Tongue (tissue), 3 donors: ENCODE measurements at places on chromosomes 13 and 19. TPM values are rescaled to one million over a fixed set of nuclear protein-coding genes. Genes with fewer than 3 reads are reported as not detected.

DNA sequence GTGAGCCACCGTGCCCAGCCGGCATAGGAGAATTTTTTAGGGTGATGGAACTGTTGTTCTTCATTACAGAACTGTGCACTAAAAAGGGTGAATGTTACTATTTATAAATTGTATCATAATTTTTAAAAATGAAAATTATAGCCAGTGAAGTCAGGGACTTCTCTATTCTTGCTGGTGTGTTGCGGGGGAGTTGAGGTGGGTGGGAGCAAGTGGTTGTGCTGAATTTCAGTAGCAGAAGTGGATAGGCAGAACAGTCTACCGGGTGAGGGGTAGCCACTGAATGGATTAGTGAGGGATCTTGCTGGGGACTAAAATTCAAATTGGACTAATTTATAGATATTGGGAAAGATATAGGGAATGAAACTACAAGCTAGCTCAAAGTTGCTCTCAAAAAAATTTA, 74.0 kb downstream of the CAB39L start:
- DNase-seq, result no peak

DNA sequence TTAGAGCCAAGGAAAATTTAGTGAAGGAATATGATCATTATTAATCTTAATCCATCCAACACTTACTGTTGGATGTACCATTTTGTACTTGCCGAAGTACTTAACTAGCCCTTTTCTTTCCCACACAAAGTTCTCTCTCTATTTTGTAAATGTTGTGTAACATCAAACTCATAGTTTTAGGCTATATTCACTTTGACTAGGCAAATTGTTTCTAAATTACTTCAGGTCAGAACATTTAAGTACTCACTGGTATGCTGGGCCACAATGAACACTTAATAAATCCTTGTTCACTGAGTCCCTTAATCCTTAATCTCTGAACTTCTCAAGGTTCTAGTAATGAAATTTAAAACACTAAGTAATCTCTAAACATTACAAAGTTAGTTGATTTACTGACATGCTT, 49.3 kb upstream of the EEF1AKMT1 start:
- DNase-seq, result no peak

DNA sequence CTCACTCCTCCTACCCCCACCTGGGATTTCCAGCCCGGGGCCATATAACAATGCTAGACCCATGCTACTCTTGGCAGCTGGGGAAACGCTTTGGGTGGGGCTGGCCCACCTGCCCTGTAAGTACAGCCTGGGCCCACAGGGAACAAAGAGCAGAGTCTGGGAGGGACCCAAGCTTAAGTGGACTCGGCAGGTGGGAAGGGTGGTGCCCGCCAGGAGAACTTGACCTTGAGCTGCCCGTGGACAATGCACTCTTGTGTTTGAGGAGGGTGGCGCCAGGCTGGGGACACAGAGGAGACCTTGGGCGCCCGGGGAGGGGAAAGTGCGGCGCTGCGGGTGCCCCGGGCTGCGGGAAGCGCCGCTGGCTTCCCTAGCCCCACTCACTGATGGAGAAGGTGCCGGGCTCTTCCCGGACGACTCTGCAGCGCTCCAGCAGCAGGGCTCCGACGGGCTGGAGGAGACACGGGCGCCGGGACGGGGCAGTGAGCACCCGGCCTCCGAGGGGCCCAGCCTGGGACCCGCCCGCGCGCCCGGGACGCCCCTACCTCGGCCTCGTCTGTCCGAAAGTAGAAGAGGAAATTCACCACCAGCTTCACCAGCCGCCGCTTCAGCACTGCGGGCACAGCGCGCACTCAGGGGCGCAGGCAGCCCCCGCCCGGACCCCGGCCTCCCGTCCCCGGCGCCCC, 607 bp downstream of the PLEKHJ1 start:
- DNase-seq, result no peak

DNA sequence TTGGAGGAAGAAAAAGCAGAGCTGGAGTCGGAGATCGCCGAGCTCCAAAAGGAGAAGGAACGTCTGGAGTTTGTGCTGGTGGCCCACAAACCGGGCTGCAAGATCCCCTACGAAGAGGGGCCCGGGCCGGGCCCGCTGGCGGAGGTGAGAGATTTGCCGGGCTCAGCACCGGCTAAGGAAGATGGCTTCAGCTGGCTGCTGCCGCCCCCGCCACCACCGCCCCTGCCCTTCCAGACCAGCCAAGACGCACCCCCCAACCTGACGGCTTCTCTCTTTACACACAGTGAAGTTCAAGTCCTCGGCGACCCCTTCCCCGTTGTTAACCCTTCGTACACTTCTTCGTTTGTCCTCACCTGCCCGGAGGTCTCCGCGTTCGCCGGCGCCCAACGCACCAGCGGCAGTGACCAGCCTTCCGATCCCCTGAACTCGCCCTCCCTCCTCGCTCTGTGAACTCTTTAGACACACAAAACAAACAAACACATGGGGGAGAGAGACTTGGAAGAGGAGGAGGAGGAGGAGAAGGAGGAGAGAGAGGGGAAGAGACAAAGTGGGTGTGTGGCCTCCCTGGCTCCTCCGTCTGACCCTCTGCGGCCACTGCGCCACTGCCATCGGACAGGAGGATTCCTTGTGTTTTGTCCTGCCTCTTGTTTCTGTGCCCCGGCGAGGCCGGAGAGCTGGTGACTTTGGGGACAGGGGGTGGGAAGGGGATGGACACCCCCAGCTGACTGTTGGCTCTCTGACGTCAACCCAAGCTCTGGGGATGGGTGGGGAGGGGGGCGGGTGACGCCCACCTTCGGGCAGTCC, 5.0 kb downstream of the FOSB start:
- DNase-seq, result no peak

GRCh38 chr19:55831846-55832245, at the start of gene NLRP11:
Gene NLRP11, minus strand, starts transcription at chr19:55831999. Its CDS starts 13,825 bp downstream, at chr19:55818174.
- DNase-seq, result no peak

GRCh38 chr13:44967704-44968433, 21.4 kb downstream of the NUFIP1 start:
- DNase-seq, result peak; percentile 22

DNA sequence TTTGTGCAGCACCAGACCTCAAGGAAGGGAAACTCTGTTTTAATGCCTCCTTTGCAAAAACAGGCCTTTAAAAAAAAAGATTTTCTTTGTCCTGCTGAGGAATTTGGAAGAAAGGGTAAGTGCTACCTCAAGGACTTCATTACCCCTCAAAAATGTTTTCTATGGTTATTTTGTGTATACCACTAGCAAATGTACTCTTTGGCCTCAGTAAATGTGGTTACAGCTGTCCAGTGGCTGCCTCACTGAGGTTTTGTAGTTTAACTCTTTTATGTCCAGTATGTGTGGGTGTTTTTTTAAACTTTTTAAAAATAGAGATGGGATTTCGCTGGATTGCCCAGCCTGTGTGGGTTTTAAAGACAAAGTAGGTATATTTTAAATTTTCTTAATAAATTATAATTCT, 42.2 kb upstream of the TSC22D1 start:
- no peak for DNase-seq

- DNase-seq, result no peak
Observed at GRCh38 chr19:51501594-51502263, at the start of gene SIGLEC12. Gene SIGLEC12, minus strand, starts transcription at chr19:51501800. Its CDS starts 67 bp downstream, at chr19:51501733.

GRCh38 chr13:62960723-62961122, 1545.1 kb upstream of the PCDH20 start:
- DNase-seq, result no peak

DNA sequence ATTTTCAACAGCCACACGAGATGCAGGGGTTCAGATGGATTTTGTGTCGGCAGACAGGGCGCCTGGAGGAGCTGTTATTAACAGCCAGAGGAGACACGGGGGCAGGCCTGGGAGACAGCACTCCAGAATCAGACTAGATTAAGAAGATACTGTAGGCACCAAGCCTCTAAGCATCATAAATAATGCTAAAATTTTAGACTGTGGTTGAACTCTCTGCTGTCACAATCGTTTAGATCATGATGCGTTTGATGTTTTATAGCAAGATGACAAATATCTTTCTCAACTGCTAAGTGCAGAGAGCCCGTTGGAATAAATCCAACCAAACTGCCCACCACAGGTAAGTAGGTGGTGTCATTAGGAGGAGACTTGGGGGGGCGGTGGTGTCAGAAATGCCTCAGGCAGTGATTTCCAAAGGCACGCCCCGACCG, 63.9 kb downstream of the CEBPG start:
- DNase-seq, result no peak

Gene CYP2F1
- total RNA-seq, result 3.1 TPM

DNA sequence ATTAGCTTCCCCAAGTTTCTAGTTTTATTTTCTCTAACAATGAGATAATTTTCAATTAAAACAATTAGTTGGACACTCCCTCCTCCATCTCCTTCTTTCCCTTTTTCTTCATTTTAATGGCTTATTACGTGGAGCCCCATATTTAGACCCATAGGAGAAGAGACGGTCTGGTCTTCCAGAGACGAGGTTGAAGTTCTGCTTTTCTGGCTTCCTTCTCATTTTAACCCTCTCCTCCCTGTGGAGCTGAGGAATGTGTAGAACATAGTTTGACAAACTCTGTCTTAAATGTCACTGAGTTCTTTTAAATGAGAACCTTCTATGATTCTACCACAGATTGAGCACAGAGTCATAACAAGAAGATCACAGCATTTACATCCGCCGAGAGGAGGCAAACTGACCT, 86.8 kb downstream of the EDNRB start:
- no peak for DNase-seq

Gene ARL11
- 0.92 TPM for total RNA-seq

DNA sequence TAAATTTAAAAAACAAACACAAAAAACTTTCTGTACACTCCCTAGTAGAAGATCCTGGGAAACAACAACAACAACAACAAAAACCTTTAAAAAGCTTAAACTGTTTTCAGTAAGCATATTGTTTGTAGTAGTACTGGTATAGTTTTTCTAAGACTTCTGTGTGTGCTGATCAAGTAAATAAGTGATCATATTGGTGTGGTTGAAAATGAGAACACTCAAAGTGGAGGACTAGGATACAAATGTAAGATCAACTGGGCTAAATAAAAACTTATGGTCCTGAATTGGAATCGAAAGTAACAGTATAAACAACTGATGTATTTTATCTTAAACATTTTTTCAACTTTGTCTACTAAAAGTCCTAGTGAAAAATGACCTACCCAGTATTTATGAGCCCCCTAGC, 135.5 kb downstream of the FOXO1 start:
- no peak for DNase-seq

DNA sequence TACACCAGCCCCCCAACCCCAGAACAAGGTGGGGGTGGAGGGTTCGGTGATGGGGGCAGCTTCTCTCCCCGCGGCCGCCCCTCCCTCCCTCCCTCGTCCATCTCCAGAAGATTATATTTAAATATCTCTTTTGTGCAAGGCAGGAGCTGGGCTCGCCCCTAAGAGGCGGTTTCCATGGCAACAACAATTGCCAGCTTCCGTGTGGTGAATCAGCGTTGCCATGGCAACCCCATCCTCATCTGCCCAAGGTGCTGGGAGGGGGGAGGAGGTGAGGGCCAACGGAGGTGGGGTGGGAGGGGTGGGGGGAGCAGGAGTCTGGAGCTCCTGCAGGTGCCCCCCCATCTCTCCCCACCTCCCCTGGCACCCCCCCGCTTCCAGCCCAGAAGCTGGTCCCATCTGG, 46.4 kb downstream of the CELF5 start:
- DNase-seq, result peak; percentile 44
